Transverse colon (tissue), 4 donors: ENCODE measurements at places on chromosomes 12 and 14.

DNA sequence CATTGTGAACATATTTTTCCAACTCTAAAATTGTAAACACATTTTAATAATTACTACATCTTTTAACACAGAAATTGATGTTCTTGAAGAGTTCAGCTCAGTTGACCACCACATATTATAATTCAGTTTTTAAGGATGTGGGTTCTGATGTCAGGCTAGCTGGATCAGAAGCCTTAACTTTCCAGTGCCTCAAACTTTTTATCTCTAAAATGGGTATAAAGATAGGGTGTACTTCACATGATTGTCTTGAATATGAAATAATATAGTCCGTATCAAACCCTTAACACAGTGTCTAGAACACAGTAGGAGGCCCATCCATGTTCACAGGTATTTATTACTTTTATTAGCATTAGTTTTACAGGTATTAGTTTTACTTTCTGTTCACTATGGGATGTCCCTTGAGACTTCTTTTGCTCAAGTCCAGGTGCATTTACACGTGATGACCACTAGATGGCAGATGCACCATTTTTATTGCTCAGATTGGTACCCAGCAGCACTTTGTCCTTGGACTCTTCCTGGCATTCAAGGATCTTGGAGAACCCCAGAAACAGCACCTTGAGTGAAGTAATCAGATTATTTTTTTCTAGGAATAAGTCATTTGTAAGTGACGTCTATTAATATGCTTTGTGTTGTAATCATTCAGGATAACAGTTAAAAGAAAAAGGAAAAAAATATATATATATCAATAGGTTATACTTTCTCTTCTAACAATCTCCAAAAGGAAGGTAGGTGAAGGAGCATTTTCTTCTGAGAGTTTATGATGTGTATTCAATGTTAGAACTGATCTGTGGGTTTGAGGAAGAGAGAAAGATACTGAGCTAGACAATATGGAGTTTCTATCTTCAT is 580.2 kb downstream of the ETNK1 start:
- no peak overlapping the region for H3K27ac ChIP-seq
- H3K4me3 ChIP-seq = no peak overlapping the region

DNA sequence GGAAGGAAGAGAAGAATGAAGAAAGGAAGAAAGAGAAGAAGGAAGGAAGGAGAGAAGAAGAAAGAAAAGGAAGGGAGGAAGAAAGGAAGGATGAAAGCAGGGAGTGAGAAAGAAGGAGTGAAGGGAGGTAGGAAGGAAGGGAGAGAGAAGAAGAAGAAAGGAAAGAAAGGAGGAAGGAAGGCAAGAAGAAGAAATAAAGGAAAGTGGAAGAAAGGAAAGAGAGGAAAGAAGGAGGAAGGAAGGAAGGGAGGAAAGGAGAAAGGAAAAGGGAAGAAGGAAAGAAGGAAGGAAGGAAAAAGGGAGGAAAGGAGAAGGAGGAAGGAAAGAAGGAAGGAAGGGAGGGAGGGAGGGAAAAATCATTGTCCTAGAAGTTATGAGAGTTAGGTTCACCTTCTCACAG is 696.6 kb upstream of the TMEM132C start:
- DNase-seq = no peak
- no peaks in the 10 kb centered on the region for H3K4me1 ChIP-seq
- no peaks in the 10 kb centered on the region for H3K36me3 ChIP-seq

DNA sequence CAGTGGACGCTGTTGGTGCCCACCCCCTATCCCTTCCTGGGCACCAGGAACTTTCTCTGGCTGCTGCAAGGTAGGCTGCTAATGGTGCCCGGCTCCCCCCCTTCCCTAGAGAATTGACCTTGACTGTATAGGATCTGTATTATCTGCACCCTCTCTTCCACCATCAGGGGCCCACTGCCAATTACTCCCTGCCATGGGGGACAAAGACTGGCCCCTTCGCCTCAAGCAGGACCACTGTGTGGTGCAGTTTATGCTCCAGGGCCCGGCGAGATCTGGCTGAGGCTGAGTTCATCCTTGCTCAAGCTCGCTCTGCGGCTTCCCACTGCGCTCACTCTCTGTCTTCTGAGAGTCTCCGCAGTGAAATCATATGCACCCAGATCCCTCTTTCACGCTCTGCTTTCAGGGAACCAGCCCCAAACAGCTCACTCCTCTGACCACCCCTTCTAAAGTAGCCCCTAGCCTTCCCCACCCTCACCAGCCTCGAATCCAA is 95.2 kb downstream of the LGMN start:
- H3K36me3 ChIP-seq = no peaks in the 10 kb centered on the region
- peak overlapping the region; percentile 87 for H3K27ac ChIP-seq
- peak overlapping the region; percentile 3 for H3K4me3 ChIP-seq
- no peaks in the 10 kb centered on the region for H3K27me3 ChIP-seq
- H3K4me1 ChIP-seq = peaks cover 28% of the 10 kb centered on the region
- no peak for DNase-seq

DNA sequence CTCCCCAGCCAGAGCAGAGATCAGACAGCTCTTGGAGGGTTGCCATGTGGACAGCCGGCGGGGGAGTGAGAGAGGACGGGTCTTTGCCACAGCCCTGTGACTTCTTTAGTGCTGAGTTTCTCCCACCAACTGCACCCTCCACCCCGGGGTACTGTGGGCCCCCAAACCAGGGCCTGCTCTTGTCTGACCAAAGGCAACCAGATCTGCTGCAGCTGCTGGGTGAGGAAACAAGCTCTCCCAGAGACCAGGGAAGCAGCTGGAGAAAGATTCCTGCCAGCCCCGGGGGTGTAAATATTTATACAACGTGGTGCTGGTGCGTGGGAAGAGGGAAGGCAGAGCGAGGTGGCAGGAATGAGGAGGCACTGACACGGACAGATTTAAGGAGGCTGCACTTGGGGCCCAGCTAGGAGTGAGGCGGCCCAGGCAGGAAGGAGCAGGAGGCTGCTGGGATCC is 14.3 kb upstream of the ZFP36L1 start:
- DNase-seq = no peak
- no peak overlapping the region for H3K4me3 ChIP-seq
- H3K36me3 ChIP-seq = no peaks in the 10 kb centered on the region

DNA sequence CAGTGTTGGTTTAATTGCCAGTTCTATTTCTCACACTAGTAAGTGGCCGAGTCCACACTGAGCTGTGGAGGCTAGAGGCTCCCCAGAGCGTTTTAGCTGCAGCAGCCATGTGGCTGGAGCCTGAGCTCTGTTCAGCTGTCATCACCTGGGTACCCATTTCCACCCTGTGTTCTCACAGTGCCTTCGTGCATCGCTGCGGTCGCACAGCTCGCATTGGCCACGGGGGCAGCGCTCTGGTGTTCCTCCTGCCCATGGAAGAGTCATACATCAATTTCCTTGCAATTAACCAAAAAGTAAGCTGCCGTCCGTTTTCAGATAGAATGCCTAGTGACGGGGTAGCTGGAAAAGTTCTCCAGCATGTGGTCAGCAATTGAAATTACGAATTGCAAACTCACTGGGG is 15.7 kb downstream of the DDX55 start:
- no peaks in the 10 kb centered on the region for H3K36me3 ChIP-seq
- no peaks in the 10 kb centered on the region for H3K4me1 ChIP-seq
- no peak overlapping the region for H3K4me3 ChIP-seq
- no peak overlapping the region for H3K27ac ChIP-seq

- no peaks in the 10 kb centered on the region for H3K4me1 ChIP-seq
- H3K27me3 ChIP-seq = no peaks in the 10 kb centered on the region
- no peak for DNase-seq
- H3K27ac ChIP-seq = no peak overlapping the region
Observed at GRCh38 chr12:72025524-72025923, 86.9 kb downstream of the TPH2 start.

- H3K27ac ChIP-seq = no peak overlapping the region
- H3K27me3 ChIP-seq = no peaks in the 10 kb centered on the region
- H3K36me3 ChIP-seq = no peaks in the 10 kb centered on the region
- H3K4me1 ChIP-seq = peaks cover 6% of the 10 kb centered on the region
- no peak for DNase-seq
- no peak overlapping the region for H3K4me3 ChIP-seq
Observed at GRCh38 chr12:124731869-124732268, 131.8 kb downstream of the SCARB1 start.

- no peak overlapping the region for H3K27ac ChIP-seq
- no peaks in the 10 kb centered on the region for H3K27me3 ChIP-seq
- no peak overlapping the region for H3K4me3 ChIP-seq
- DNase-seq = no peak
- H3K4me1 ChIP-seq = no peaks in the 10 kb centered on the region
- no peaks in the 10 kb centered on the region for H3K36me3 ChIP-seq
Observed at GRCh38 chr12:25257590-25258324, 7.0 kb upstream of the KRAS start.

DNA sequence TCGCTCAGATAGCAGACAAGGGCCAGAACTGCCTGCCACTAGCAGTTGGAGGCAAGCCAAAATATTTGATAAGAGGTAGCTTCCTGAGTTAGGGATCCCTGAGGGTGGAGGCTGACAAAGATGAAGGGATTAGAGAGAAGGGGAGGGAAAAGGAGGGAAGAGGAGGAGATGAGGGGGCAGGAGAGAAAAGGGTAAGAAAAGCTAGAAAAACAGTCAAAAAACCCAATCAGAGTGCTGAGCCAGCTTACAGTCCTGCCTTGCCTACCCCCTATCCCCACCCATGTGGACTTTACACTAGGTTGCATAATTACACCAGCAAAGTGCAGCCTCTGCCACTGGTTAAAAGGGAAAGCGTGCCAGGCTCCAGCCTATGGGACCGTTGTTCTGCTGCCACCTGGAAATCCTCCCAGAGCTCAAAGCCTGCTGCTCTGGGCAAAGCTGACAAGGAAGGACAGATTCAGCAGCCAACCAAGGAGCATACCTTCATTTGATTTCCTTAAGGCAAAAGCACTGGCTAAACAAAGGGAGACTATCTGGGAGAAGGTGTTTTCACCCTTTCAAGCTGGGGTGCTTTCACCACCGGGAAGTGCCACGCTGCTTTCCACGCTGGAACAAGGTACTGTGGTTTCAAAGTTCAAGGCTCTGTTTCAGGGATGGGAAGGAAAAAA is 3.8 kb upstream of the NUMB start:
- peaks cover 69% of the 10 kb centered on the region for H3K4me1 ChIP-seq
- H3K4me3 ChIP-seq = peak overlapping the region; percentile 3
- H3K27ac ChIP-seq = peak overlapping the region; percentile 87
- DNase-seq = peak; percentile 88

DNA sequence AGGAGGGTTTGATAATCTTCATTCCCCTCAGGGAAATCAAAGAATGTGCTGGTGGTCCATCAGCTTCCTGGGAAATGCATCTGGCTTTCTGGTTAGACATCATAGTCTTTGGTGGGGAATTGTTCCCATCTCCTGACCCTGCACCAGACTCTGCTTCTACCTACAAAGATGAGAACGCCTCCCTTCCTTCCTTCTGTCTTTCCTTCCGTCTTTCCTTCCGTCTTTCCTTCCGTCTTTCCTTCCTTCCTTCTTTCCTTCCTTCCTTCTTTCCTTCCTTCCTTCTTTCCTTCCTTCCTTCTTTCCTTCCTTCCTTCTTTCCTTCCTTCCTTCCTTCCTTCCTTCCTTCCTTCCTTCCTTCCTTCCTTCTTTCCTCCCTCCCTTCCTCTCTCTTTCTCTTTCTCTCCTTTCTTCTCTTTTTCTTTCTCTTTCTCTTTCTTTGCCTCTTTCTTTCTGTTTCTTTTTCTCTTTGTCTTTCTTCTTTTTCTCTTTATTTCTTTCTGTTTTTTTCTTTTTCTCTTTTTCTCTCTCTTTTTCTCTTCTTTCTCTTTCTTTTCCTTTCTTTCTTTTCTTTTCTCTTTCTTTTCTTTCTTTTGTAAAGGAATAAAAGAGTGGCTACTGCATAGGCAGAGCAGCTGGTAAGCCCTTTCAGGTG is 189.0 kb upstream of the ARHGAP5 start:
- no peaks in the 10 kb centered on the region for H3K27me3 ChIP-seq
- H3K36me3 ChIP-seq = no peaks in the 10 kb centered on the region
- no peak for DNase-seq
- peaks cover under 1% of the 10 kb centered on the region for H3K4me1 ChIP-seq

- H3K27me3 ChIP-seq = peaks cover 33% of the 10 kb centered on the region
- no peaks in the 10 kb centered on the region for H3K36me3 ChIP-seq
- H3K4me3 ChIP-seq = no peak overlapping the region
- no peak overlapping the region for H3K27ac ChIP-seq
Observed at GRCh38 chr14:104641753-104642539, 37.4 kb upstream of the TMEM179 start.

- H3K4me3 ChIP-seq = no peak overlapping the region
- H3K4me1 ChIP-seq = peaks cover 9% of the 10 kb centered on the region
- H3K27ac ChIP-seq = peak overlapping the region; percentile 81
- no peaks in the 10 kb centered on the region for H3K36me3 ChIP-seq
Observed at GRCh38 chr12:2177751-2178150, 125.0 kb downstream of the CACNA1C start.

GRCh38 chr14:52348279-52348678 is 34.2 kb downstream of the PTGER2 start:
- H3K4me1 ChIP-seq = peaks cover 35% of the 10 kb centered on the region
- H3K36me3 ChIP-seq = no peaks in the 10 kb centered on the region
- peak overlapping the region; percentile 16 for H3K27ac ChIP-seq
- no peaks in the 10 kb centered on the region for H3K27me3 ChIP-seq

- no peak for DNase-seq
- H3K27me3 ChIP-seq = no peaks in the 10 kb centered on the region
Observed at GRCh38 chr12:19127270-19127669, 2.3 kb upstream of the PLEKHA5 start.

DNA sequence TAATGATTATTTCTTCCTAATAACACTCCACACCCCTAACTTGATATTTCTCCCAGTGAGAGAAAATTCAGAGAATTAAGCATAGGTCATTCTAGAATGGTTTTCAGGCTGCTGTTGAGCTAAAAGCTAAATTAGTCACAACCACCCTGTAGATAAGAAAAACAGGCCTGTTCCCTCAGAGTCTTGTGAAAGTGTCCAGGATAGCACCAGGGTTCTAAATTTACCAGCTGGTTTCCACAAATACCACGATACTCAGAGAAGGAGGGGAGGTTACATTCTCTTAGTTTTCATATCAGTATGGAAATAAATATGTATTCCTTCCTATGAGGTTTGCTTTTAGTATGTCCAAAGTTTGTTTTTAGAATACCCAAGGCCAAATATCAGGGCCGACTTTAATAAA is 66.0 kb upstream of the YARS2 start:
- no peaks in the 10 kb centered on the region for H3K27me3 ChIP-seq
- H3K36me3 ChIP-seq = peaks cover 7% of the 10 kb centered on the region
- no peak for DNase-seq
- no peaks in the 10 kb centered on the region for H3K4me1 ChIP-seq
- no peak overlapping the region for H3K4me3 ChIP-seq

DNA sequence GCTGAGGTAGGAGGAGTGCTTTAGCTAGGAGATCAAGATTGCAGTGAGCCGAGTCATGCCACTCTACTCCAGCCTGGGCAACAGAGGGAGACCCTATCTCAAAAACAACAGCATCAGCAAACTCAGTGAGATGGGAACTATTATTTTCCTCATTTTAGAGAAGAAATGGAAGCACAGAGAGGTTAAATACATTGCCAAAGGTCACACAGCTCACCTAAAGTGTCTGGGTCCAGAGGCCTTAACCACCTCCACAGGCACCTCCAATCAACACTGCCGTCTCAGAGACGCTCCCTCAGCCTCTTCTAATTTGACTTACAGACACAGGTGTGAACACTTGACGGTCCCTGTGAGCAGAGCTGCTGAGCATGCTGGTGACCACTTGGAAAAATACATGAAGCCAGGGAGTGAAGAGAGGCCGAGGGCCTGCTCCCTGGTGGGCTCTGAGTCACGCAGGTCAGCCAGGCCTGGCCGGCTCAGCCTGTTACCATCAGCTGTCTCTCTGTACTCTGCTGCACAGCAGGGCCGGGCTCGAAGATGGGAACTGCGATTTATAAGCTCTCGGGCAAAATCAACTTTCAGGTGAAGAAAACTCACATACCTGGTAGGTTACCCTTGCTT is 77.5 kb upstream of the RASSF3 start:
- no peak overlapping the region for H3K27ac ChIP-seq
- no peaks in the 10 kb centered on the region for H3K27me3 ChIP-seq
- no peak overlapping the region for H3K4me3 ChIP-seq
- H3K36me3 ChIP-seq = no peaks in the 10 kb centered on the region
